Naive B cell (primary cell): ENCODE measurements at places on chromosomes 7 and 10. TPM values are rescaled to one million over a fixed set of nuclear protein-coding genes. Genes with fewer than 3 reads are reported as not detected.
A peak's percentile ranks its signal among the peaks of the same experiment; 100 is the strongest.

- no peak for DNase-seq
- no peak overlapping the region for H3K27ac ChIP-seq
- no peaks in the 10 kb centered on the region for H3K27me3 ChIP-seq
Measured at GRCh38 chr7:44671069-44671468, 64.6 kb downstream of the OGDH start.

Gene OR9A2
- not detected for polyA plus RNA-seq

Gene SLC16A9
- 0.19 TPM for polyA plus RNA-seq

DNA sequence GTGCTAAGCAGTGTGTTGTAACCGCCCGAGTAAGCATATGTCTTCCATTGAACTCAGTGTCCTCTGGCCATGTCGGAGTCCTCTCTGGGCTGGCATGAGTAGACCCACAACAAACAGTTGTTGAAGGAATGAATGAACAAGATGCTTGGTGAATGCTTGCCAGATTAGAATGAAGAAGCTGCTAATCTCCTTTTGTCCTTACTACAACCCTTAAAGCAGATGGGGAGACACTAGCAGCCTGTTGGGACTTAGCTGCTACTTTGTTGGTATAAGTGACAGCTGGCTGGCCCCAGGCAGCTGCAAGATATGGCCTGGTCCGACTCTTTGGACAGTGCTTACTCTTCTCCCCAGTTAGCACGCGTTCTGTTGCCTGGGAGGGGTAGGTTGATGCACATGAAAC, 370.1 kb downstream of the RPS24 start:
- DNase-seq = no peak
- peak overlapping the region; percentile 32 for H3K4me3 ChIP-seq
- H3K27ac ChIP-seq = no peak overlapping the region
- peaks cover 9% of the 10 kb centered on the region for H3K36me3 ChIP-seq

GRCh38 chr7:122433765-122434164, 129.2 kb upstream of the FEZF1 start:
- no peaks in the 10 kb centered on the region for H3K4me1 ChIP-seq
- no peaks in the 10 kb centered on the region for H3K27me3 ChIP-seq
- no peaks in the 10 kb centered on the region for H3K36me3 ChIP-seq
- no peak overlapping the region for H3K27ac ChIP-seq
- DNase-seq = no peak

- no peak overlapping the region for H3K4me3 ChIP-seq
- H3K27ac ChIP-seq = no peak overlapping the region
- H3K27me3 ChIP-seq = peaks cover 28% of the 10 kb centered on the region
- no peaks in the 10 kb centered on the region for H3K36me3 ChIP-seq
- no peak for DNase-seq
Measured at GRCh38 chr10:78504181-78504580, 470.5 kb downstream of the RPS24 start.

- H3K4me3 ChIP-seq = no peak overlapping the region
- H3K27ac ChIP-seq = no peak overlapping the region
- no peaks in the 10 kb centered on the region for H3K27me3 ChIP-seq
- H3K36me3 ChIP-seq = peaks cover 36% of the 10 kb centered on the region
Measured at GRCh38 chr10:129745186-129745750, 218.8 kb downstream of the EBF3 start.

DNA sequence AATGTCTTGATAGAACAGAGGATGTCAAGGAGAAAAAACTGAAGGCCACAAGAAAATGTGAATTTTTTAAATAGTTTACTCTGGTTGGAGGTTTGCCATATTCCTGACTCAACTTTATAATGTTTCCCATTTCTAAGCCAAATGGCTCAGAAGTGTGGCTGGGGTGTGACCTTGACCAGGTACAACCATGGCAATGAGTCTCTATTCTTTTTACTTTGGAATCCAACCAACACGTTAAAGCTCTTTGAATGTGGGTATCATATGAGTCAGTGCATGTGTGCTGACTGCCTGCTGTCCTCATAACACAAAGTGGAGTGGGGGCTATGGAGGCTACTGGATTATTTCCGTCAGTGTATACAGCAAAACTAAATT, 33.5 kb upstream of the DLD start:
- H3K27ac ChIP-seq = no peak overlapping the region
- no peaks in the 10 kb centered on the region for H3K36me3 ChIP-seq
- H3K27me3 ChIP-seq = peaks cover 7% of the 10 kb centered on the region
- no peak for DNase-seq
- no peak overlapping the region for H3K4me3 ChIP-seq

DNA sequence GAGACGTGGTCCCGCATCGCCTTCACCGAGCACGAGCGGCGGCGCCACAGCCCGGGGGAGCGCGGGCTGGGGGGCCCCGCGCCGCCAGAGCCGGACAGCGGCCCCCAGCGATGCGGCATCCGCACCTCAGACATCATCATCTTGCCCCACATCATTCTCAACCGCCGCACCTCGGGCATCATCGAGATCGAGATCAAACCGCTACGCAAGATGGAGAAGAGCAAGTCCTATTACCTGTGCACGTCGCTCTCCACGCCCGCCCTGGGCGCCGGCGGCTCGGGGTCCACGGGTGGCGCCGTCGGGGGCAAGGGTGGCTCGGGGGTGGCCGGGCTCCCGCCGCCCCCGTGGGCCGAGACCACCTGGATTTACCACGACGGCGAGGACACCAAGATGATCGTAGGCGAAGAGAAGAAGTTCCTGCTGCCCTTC, 737 bp downstream of the CNNM2 start:
- H3K27me3 ChIP-seq = peaks cover 11% of the 10 kb centered on the region
- peak overlapping the region; percentile 97 for H3K4me3 ChIP-seq
- DNase-seq = no peak

Gene MYO3A
- polyA plus RNA-seq = 0.48 TPM

- H3K27me3 ChIP-seq = no peaks in the 10 kb centered on the region
- no peak overlapping the region for H3K27ac ChIP-seq
- H3K36me3 ChIP-seq = no peaks in the 10 kb centered on the region
Measured at GRCh38 chr7:110071192-110071591, 1019.7 kb upstream of the LRRN3 start.

GRCh38 chr10:11424456-11425295, 186.8 kb downstream of the USP6NL start:
- peaks cover 3% of the 10 kb centered on the region for H3K4me1 ChIP-seq
- H3K27me3 ChIP-seq = no peaks in the 10 kb centered on the region

Gene C10orf143
- 15.7 TPM for polyA plus RNA-seq

Gene MLXIPL
- not detected for polyA plus RNA-seq

- DNase-seq = no peak
- H3K4me1 ChIP-seq = no peaks in the 10 kb centered on the region
- H3K27me3 ChIP-seq = peaks cover 4% of the 10 kb centered on the region
- H3K27ac ChIP-seq = no peak overlapping the region
- no peak overlapping the region for H3K4me3 ChIP-seq
- H3K36me3 ChIP-seq = no peaks in the 10 kb centered on the region
Measured at GRCh38 chr10:127535802-127536515, 13.2 kb upstream of the NPS start.
